SJCRH30 (cell line): ENCODE measurements at places on chromosomes 5 and 9. TPM values are rescaled to one million over a fixed set of nuclear protein-coding genes. Genes with fewer than 3 reads are reported as not detected.

PCDHA9 gene
- 0.02 TPM in 1 of 2 replicates, not detected in the other for total RNA-seq

DNA sequence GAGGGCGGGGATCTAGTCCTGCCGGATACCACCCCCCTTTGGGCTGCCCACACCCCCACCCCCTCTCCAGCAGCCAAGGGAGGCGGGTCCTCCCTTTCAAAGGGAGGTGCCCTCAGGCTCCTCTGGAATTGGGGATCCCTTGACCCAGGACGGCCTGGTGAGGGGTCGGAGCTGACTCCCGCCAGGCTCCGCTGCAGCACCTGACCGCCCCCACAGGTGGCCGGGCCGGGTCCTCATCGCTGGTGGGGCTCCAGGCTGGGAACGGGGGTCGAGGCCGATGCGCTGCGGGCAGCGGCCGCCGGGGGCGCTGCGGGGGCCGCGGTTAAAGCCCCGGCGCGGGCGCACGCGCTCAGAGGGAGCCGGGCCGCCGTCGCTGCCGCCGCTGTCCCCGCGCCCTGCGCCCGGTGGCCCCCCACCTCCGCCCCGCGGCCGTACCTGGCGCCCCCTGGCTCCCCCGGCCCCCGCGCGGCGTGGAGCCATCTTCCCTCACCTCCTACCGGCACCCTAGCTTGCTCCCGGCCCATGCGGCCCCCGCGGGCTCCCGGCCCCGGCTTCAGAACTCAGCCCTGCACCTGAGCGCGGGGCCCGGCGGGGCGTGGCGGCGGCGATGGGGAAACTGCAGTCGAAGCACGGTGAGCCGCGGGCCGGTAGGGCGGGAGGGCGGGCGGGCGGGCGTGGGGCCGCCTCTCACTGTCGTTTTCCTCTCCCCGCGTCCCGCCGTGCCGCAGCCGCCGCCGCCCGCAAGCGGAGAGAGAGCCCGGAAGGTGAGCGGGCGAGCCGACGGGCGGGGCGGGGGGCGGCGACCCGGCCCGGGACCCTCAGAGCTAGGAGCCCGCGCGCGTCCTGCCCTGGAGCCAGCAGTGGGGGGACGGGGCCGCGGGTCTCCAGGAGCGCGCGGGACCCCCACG, at the start of gene NKD2:
NKD2 (plus strand) TSS at position 352 of the 908 bp plus-strand sequence; CDS start at position 608, 256 bp downstream.
- no peak within 1 kb of the TSS for H3K27ac ChIP-seq
- DNase-seq, result no peak
- no peaks in the 10 kb centered on the region for H3K27me3 ChIP-seq
- no peaks in the 10 kb centered on the region for H3K4me1 ChIP-seq

- H3K4me3 ChIP-seq, result no peak overlapping the region
- H3K27me3 ChIP-seq, result no peaks in the 10 kb centered on the region
- no peaks in the 10 kb centered on the region for H3K4me1 ChIP-seq
- H3K27ac ChIP-seq, result no peak overlapping the region
- no peak for DNase-seq
Observed at GRCh38 chr5:76813982-76814562, 4.8 kb upstream of the F2RL1 start.

GRCh38 chr9:3646226-3646625, 120.4 kb upstream of the RFX3 start:
- H3K27ac ChIP-seq, result no peak overlapping the region
- H3K27me3 ChIP-seq, result no peaks in the 10 kb centered on the region
- no peak overlapping the region for H3K4me3 ChIP-seq

DNA sequence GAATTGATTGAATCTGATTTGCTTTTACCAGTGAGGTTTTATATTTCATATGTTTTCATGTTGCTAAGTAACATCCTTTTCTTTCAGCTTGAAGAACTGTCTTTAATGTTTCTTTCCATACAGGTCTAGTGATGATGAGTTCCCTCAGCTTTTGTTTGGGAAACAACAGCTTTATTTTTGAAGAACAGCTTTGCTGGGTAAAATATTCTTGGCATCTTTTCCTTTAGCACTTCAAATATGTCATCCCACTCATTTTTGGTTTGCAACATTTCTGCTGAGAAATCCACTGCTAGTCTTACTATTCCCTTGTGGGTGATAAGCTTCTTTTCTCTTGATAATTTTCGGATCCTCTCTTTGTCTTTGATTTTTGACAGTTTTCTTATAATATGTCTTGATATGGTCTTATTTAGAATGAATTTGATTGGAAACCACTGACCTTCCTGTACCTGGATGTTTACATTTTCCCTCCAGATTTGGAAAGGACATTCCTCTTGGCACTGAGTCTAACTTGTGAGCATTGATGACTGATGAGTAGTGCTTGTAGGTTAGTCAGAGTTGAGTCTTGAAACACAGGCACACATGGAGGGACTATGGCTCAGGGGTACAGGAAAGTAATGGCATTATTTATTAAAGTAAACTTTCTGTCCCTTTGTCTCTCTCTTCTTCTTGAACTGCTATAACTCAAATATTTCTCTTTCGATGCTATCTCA, 220.3 kb downstream of the SPATA31D1 start:
- no peak for DNase-seq
- H3K4me1 ChIP-seq, result no peaks in the 10 kb centered on the region
- H3K27me3 ChIP-seq, result no peaks in the 10 kb centered on the region
- H3K27ac ChIP-seq, result no peak overlapping the region
- no peaks in the 10 kb centered on the region for H3K36me3 ChIP-seq

DNA sequence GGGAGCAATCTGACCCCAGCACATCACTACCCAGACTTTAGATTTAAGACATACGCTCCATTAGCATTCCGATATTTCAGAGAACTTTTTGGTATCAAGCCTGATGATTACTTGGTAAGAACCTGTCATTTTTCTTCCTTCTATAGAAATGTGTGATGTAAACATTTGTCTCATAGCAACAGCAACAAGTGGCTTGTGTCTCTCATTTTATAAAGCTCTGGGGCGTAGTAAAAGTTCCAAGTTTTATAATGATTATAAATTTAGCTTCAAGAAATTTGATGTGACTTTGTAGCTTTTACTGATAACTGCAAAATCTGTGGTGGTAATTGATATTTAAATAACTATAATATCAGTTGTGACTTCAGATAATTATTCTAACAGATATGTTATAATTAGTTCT, 137.2 kb downstream of the PRKACG start:
- no peak overlapping the region for H3K27ac ChIP-seq
- no peaks in the 10 kb centered on the region for H3K4me1 ChIP-seq

- peak overlapping the region; percentile 74 for H3K4me3 ChIP-seq
- no peaks in the 10 kb centered on the region for H3K4me1 ChIP-seq
- no peak for DNase-seq
Observed at GRCh38 chr9:69036799-69037198, 1.2 kb downstream of the FXN start.

DNA sequence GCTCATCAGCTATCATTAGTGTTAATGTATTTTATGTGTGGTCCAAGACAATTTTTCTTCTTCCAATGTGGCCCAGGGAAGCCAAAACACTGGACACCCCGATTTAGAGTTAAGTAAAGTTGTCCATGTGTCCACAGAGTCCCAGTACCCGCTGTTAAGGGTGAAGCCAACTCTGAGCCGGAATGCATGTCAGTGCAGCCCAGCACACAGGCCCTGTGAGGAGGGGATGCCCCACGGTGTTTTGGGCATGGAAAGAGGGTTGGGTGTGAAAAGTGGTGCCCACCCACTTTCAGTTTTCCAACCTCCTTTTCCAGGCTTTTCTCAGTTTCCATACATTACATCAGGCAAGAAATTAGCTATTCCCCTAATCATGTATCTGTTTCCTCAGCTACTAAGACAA, 24.4 kb downstream of the SHC3 start:
- H3K27ac ChIP-seq, result no peak overlapping the region
- no peaks in the 10 kb centered on the region for H3K4me1 ChIP-seq
- H3K4me3 ChIP-seq, result no peak overlapping the region
- DNase-seq, result no peak

DNA sequence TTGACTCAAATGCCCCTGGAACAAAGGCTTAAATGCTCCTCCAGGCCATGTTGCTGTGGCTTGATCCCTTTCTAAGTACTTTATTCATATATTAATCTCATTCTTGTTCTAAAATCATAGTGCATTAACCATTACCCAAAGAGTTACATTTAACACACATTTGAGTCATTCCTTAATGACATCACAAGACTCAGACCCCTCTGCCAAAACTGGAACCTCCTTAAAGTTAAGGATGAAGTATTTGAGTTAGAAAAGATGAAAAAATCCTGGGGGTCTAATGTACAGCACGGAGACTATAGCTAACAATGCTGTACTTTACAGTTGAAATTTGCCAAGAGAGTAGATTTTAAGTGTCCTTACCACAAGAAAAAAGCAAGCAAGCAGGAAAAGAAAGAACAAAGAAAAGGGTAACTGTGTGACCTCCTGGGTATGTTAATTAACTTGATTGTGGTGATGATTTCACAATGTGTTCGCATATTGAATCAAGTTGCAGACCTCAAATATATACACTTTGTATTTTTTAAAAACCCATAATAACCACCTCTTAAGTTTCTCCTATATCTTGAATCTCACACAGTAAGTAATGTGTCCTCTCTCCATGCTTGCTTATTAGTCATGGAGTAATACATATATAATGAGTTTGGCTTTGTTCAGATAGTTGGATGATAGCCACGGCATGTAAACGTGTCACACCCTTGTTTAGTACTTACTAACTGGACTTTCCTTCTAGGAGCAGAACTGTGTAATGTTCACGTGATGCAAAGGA, 376.9 kb downstream of the SEMA5A start:
- no peak overlapping the region for H3K27ac ChIP-seq
- no peak for DNase-seq
- no peaks in the 10 kb centered on the region for H3K36me3 ChIP-seq
- H3K27me3 ChIP-seq, result no peaks in the 10 kb centered on the region

GRCh38 chr5:173334808-173335207, 6.6 kb upstream of the STC2 start:
- no peaks in the 10 kb centered on the region for H3K36me3 ChIP-seq
- H3K27me3 ChIP-seq, result no peaks in the 10 kb centered on the region
- no peak overlapping the region for H3K4me3 ChIP-seq
- DNase-seq, result no peak

DNA sequence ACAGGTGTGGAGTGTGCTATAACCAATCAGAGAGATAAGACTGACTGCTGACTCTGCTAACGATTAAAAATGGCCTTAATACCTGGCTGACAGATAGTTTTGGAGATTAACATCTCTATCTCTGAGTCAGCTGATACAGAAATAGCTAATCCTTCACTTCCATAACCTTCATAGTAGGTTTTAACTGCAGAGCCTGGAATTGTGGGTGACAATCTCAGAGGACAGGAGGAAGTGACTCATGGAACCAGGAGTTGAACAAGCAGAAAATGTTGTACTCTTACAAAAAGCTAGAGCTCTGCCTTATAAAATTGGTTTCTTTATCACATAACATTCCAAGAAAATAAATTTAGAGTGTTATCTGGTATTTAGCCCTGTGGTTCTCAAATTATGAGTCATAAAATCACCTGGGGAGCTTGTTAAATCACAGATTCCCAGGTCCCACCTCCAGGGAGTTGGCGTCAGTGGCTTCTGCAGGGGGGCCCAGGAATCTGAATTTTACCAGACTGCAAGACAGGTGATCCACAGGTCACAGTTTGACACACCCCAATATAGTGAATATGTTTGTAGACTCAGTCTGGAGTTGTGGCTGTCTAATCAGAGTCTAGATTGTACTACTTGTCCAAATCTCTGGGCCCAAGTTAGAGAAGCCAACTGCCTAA, 44.4 kb upstream of the AFAP1L1 start:
- H3K4me1 ChIP-seq, result peaks cover 16% of the 10 kb centered on the region; the same call in 1 of the 2 replicates
- H3K36me3 ChIP-seq, result no peaks in the 10 kb centered on the region
- no peak overlapping the region for H3K4me3 ChIP-seq
- DNase-seq, result no peak
- no peaks in the 10 kb centered on the region for H3K27me3 ChIP-seq

DNA sequence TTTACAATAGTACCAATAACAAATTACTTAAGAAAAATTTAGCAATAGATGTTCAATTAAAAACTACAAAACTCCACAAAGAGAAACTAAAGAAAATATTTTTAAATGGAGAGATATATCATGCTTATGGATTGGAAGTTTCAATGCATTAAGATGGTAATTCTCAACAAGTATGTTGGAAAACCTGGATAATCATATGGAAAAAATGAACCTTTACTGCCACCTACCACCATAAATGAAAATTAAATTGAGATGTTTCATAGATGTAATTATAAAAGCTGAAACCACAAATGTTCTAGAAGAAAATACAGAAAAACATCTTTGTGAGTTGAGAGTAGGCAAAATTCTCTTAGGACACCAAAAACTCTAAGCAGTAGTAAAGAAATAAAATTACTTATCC, 121.7 kb downstream of the ANKRD18B start:
- no peak overlapping the region for H3K4me3 ChIP-seq
- no peaks in the 10 kb centered on the region for H3K27me3 ChIP-seq
- H3K4me1 ChIP-seq, result no peaks in the 10 kb centered on the region
- no peaks in the 10 kb centered on the region for H3K36me3 ChIP-seq
